ENCODE measurements at places on chromosomes 13 and 19. TPM values are rescaled to one million over a fixed set of nuclear protein-coding genes. Genes with fewer than 3 reads are reported as not detected.

Gene KLHL1
- not detected for polyA plus RNA-seq

Gene TMEM150B
- not detected for polyA plus RNA-seq

- no peak for DNase-seq
Measured at GRCh38 chr13:24511019-24511815, 1.4 kb downstream of the PARP4 start.

- no peak for DNase-seq
Measured at GRCh38 chr19:50242581-50242980, 39.2 kb downstream of the MYH14 start.
